ENCODE measurements at places on chromosomes 13 and 19.

GRCh38 chr13:67299751-67300150 lies 69.6 kb upstream of the PCDH9 start:
- DNase-seq = no peak

DNA sequence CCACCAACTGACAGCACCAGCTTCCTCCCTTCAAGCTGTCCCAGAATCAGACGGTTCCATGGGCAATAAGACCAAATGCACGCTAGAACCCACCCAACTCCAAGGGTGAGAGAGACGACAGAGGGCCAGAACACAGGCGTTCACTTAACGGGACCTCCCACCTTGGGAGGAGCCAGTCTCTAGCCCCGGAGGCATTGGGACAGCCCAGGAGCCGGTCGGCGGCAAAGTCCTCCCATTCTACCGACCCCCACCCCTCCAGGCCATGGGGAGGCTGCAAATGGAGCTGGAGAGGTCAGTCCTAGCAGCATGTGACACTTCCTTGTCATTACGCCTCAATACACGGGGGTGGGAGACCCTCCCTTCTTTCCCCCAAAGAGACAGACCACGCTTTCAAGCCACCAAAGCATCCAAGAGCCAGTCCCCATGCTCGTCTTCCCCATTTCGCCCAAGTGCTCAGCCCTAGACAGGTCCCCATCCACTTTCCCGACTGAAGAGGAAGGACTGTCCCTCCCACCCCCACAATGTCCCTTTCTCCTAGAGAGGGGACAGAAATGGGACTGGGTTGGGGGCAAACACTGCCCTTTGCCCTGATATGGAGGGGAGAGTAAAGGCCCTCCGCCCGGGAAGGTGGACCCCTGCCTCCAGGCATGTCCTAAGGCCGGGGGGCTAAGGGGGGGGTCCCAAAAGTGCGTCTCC lies 964 bp downstream of the KHSRP start:
- DNase-seq = no peak

DNA sequence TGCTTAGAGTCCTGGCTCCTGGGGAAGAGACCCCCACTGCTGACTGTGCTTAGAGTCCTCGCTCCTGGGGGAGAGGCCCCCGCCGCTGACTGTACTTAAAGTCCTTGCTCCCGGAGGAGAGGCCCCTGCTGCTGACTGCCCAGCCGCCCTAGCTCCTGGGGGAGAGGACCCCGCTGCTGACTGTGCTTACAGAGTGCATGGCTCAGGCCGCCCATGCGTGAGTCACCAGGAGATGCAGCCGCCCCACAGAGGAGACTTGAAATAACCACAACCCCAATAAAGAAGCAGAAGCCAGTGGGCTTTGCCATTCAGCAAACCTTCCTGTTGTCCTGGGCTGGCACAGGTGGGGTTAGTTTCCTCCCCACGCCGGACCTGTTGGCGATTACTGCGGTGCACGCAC lies 79.2 kb upstream of the C13orf46 start:
- DNase-seq = no peak

DNA sequence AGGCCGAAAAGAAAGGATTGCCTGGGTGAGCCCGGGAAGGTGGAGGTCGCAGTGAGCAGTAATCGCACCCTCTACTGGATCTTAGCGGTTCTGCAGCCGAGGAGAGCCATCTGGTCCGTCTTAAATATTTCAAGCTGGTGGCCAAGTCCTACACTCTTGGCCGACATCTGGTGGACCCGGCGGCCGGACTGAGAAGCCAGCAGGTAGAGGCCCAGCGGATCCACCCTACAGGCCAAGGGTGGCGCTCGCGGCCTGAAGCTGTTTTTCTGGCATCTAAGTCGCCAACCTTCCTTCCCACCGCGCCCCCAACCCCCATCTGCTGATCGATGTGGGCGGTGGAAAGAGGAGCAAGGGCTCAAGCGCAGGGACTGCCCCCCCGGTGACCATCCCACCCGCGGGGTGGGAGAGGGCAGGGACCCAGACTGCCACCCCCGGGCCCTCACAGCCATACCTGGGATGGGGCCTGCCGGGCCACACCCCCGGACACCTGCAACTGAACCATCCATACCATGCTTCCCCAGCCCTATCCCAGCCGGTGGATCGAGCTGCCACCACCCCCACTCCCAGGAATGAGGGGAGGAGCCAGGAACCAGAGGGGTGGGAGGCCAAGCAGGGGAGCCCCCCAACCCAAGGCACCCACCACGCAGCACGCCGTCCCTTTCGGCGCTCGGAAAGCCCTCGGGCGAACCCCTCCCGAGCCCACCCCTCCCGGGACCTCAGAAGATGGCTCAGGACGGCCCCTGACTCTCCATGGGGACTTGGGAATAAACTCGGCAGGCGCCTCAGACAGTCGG lies 46.3 kb upstream of the ZNF730 start:
- DNase-seq = no peak

- no peak for DNase-seq
Measured at GRCh38 chr13:53301449-53301848, 272.8 kb downstream of the OLFM4 start.

Measured in Peyer's patch (tissue), 4 donors.